ENCODE measurements at places on chromosomes 7 and 10.

GRCh38 chr10:11898372-11899066 is 75.4 kb downstream of the PROSER2 start:
- no peak for DNase-seq

DNA sequence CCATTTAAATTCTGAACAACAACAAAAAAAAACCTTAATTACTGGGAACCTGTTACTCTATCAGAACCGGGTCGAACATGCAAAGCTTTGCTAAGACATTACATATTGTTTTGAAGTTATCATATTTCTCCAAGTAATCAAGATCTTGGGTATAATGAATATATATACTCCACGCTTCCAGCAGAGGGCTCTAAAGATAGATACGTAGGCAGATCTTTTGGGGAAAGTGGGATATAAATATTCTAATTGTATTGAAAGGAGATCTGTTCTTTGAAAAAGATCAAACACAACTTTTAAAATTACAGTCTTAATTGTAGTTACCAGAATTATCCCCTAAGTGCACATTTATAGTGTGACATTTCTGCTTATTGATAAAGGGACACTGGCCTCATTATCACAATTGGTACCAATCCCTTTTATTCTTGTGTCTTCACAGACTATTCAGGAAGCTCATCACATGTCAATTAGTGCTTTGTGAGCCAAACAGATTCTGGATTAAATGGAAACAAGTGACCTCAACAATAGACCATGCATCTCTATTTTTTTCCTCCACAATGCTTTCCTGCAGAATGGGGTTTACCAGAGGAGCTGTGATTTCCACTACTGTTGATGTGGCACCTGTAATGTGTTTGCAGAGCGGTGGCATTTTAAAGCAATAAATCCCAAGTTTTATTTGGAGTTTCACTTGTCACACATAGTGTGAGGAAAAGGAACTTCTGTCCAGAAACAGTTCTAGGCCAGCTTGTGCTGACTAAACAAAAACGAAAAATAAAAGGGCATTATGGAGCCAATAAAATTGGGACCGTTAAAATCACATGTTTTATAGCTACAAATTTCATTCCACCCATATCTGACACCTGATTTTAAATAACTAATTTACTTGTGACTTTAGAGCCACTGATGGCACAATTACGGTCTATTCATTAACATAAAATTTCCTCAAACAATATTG is 122.4 kb downstream of the CTTNBP2 start:
- no peak for DNase-seq

DNA sequence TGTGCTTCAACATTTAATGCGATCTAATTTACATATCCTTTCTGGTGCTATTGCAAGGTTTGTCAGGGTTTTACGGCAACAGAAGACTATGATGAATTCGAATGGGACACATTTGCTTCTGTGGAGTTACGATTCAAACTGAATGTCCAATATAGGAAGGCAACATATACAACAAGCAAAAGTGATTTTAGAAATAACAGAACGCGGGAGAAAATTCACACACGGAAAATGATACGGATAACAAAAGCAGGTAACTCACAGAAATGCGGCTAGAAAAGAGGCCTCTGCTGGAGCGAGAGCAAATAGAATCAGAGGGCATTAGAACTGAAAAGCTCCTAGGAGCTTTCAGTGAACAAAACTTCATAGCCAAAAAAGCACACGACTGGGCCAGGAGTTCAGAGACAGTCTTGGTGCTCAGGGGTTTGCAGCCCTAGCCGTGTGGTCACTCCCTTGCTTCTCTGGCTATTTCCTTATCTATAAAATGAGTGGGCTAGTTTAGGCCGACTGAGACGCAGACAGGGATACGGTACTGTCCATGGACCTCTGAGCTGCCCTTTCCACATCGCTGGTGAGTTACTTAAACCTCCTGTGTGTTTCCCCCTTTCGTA is 557 bp upstream of the TAX1BP1 start:
- DNase-seq: peak; percentile 1

DNA sequence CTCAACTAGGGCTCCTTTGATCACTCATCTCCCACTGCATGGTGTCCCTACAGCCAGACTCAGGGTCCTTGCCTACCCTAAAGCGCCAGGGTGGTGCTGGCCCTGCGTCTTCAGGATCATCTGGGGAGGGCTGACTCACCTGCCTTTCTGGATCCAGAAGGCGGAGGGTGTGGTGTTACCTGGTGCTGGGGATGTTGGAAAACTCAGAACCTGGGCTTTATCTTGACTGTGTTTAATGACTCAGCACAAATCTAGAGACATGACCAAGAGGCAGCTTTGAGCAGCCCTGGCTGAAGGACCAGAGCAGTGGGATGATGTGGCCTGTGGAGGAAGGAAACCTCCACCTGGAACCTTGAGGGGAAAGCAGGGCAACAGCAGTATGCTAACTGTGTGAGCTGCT is 96.5 kb downstream of the GRK5 start:
- DNase-seq: no peak

GRCh38 chr10:94036766-94037033 is 43.0 kb downstream of the PLCE1 start:
- DNase-seq: no peak

GRCh38 chr10:94546049-94546900 is 687 bp downstream of the HELLS start:
- no peak for DNase-seq

DNA sequence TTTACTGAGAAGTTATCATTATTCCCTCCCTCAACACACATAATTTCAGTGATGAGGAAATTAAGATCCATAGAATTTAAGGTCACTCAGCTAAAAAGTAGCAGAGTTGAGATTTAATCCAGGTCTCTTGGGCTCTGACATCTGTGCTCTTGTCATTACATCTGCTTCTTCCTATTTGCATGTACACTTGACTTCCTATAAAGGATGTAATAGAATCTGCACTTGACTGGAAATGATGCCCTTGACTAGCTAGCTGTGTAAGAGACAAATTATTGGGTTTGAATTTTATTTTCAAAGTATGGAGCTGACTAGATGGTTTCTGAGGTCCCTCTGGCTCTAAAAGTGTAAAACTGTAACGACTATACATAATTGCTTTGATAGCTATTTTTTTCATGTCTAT is 59.5 kb downstream of the AGK start:
- no peak for DNase-seq

DNA sequence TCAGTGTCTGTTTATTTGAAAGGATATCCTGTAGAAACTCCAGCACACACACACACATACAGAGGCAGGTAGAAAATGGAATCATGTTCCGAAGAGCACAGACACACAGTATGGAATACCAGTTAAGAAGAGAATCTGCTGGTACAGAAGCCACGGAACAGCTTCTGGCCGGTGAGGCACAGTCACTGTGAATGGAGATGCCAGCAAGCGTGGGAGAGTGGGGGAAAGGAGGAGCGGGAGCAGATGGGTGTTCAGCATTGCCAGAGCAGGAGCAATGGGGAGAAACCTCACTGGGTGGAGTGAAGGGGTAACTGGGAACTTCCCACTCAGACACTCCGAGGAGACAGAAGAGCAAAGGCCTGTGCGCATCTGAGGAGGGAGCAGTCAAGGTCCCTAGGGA is 9.5 kb upstream of the IMPDH1 start:
- DNase-seq: no peak

DNA sequence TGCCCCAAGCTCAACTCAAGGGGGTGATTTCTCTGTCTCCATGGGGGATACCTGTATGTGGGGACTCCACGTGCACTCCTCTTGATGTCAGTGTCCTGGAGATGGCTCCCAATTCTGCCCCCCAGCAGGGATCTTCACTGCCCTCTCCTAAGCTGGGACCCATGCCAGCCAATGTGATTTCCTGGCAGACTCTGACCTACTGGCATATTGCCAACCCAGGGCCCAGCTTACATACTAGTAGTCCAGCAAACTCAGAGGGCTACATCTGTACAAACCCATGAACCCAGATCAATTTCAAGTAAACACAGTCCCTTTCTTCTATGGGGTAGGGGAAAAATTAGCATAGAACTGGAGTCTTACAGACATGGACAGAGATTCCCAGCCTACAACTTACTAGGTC is 26.2 kb upstream of the BMPR1A start:
- no peak for DNase-seq

- DNase-seq: no peak
These were observed 35.8 kb upstream of the EIF4H start for GRCh38 chr7:74138334-74138867.

GRCh38 chr7:140698477-140698876 is 2.0 kb downstream of the NDUFB2 start:
- DNase-seq: no peak

DNA sequence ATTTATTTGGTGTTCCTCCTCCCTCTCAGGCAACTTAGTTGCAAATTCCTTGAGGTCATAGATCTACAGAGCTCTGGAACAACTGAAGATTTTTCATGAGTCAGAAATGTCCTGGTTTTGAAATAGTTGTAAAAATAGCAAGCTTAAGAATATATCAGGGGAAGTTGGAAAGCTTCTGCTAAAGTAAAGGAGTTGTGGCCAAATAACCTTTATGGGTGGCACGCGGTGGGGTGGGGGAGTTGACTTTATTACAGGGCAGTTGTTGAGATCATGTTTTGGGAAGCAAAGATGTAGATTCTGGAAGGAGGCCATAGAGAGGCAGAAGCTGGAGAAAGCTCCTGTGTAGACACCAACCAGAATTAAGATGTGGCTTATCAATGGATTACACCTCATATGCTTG is 326.0 kb upstream of the MTPN start:
- no peak for DNase-seq

DNA sequence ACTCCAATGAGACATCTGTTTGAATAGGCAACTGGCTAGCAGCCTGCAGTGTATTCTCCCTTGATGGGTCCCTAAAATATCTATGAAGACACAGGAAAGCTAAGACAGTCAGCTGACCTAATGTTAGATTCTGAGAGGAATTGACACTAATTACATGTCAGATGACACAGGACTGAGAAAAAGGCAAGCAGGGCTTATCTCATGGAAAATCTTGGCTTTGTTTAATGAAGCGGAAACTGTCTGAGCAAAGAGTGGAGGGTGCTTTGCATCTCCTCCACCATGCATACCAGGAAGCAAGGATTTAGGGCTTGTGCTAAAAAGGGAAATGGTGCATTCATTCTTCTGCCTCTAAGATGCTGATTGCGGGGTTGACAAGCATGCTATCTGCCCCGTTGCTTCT is 135.5 kb upstream of the GLI3 start:
- DNase-seq: no peak

DNA sequence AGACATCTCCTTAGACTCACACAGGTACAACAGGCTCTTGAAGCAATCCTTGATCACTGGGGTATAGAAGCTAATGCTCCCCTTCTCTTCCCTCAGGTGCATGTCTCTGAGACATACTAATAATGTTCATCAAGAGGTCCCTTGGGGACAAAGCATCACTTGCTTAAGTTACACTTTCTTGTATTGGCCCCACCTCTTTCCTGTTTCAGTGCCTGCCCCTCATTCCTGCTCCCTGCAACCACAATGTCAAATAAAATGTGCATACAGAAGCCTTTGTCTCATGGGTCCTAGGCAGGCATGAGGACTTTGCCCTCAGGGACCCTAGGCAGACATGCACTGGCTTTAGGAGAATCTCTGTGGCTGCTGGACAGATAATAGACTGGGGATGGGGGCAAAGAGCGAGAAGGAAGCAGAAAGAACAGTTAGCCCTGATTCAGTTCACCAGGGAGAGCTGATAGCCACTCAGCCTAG is 175.0 kb upstream of the NPY start:
- DNase-seq: no peak

- DNase-seq: no peak
These were observed 43.9 kb upstream of the OPALIN start for GRCh38 chr10:96402417-96403305.

GRCh38 chr7:42314696-42315095 is 77.7 kb upstream of the GLI3 start:
- DNase-seq: no peak

DNA sequence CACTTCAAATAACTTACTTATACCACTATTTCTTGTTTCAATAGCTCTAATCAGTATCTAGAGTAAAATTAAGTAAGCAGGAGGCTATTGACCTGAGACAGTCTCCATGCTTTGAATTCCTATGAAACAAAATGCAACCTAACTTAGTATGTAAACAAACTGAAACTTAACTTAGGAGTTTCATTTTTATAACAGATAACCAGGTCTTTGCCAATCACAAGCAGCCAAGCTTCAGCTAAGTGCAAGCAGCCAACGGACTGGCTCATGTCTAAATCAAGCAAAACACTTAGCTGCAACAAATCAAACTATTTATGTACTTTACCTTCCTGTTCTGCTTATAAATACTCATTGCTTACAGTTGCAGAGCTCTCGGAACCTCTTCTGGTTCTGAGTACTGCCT is 4.4 kb upstream of the GSTK1 start:
- peak; percentile 34 for DNase-seq

DNA sequence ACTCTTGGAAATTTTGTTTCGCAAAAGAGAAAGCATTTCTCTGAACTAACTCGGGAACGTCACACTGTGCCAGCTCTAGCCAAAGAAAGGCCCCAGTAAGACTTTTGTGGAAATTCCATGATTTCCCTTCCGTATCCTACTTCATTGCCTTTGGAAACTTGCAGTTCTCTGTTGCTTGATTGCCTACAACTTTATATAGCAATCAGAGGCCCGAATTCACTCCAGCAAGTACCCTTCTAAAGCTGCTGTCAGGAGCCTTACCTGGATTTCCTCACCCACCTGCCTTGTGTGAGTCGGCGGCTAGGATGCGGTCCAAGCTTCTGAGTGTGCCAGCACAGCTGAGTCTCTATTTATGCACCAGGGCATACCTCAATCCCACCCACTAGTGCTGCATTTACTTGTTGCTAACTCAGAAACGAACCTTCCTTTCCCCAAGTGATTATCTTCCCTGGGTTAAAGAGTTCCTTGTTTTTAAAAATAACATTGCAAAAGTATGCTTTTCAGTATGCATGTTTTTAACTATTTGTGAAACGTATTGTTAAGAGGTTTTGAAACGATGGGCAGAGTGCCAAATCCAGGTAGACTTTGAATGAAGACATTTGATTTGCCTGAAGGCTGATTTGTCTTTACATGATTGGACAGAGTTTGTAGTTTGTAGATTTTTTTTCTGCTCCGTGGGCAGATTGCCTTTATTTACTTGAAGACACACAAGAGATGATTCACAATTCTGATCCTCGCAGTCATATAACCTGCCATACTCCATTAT is at the start of gene AGR2:
Gene AGR2 (minus strand): TSS at position 326 of the 766 bp plus-strand sequence. CDS start 3,203 bp downstream, outside the sequence.
- DNase-seq: no peak

DNA sequence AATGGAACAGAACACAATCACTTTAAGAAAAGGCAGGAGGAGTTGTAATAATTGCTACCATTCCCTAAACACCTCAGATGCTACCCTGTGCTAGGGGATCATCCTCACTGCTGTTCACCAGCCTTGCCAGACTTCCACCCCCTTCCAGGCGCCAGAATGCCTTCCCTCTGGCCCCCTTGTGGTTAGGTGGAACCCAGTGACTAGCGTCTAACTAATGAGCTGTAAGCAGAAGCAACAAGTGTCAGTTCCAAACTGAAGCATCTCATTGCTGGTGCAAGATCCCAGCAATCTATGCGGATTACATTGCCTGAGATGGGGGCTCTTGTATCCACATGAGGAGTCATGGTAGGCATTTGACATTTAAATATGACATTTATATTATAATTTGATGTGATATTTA is 86.6 kb downstream of the FRMD4A start:
- no peak for DNase-seq
